ENCODE measurements at places on chromosomes 6 and 20.

- no peak for DNase-seq
Measured at GRCh38 chr6:49462071-49462470, 982 bp downstream of the MMUT start.

- DNase-seq = no peak
Measured at GRCh38 chr20:48995589-48995988, 50.5 kb upstream of the CSE1L start.

DNA sequence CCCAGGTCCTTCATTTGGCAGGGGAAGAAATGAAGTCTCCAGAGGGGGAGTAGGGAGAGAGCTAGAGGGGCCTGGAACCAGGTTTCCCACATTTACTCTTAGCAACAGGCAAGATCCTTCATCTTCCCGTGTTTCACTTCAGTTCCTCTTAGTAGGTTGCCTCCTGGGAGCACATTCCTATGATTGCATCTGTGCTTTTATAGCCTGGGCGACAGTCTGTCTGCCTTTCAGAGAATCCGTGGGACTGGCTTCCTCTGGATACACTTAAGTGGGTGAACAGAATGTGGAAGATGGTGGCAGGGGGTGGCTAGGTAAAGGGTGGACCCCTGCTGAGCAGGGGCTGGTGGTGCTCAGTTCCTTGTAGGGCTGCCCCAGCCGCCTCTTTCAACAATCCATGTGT is 33.4 kb downstream of the STK35 start:
- no peak for DNase-seq

DNA sequence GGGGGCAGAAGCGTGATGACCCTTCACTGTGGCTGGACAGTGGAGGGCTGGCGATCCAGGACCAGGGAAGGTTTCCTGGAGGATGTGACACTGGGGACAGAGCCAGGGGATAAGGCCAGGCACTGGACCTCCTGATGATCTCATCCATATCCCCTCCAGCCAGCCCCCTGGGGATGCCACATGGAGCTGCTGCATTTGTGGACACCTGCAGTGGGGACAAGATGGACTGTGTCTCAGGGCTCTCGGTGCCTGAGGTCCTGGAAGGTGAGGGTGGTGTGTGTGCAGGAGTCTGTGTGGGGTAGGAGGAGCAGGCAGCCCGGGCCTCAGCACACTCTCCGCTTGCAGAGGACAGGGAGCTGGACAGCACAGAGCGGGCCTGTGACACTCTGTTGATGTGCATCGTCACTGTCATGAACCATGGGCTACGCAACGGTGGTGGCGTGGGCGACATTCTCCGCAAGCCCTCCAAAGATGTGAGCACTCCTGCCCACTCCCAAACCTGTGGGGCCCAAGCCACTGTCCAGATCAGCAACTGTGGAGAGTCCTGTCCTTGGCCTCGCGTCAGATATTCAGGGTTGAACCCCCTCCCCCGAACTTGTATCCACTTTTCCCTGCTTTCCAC is 19.9 kb downstream of the UQCC2 start:
- DNase-seq = no peak

DNA sequence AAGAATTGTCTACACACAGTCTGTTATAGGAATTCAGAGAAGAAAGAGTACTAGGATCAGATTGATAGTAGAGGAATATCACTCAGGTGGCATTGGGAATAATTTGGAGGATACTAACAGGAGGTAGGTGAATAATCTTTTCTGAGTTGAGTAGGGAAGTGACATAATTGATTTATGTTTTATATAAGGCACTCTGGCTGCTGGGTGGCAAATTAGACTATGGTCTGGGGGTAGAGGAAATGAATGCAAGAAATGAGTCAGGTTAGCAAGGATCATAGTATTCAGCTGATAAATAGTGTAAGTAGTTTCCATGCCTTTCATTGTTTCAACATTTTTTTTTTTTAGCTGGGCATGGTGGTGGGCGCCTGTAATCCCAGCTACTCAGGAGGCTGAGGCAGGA is 113.3 kb downstream of the CDKAL1 start:
- DNase-seq = no peak

GRCh38 chr6:142550310-142551063 is 248.7 kb downstream of the ADGRG6 start:
- no peak for DNase-seq

- DNase-seq = no peak
Measured at GRCh38 chr6:103872233-103872632, 987.5 kb downstream of the HACE1 start.

GRCh38 chr6:109295109-109295773 is 87.0 kb downstream of the CD164 start:
- no peak for DNase-seq

- DNase-seq = no peak
Measured at GRCh38 chr20:37615340-37616109, 78.3 kb upstream of the CTNNBL1 start.

DNA sequence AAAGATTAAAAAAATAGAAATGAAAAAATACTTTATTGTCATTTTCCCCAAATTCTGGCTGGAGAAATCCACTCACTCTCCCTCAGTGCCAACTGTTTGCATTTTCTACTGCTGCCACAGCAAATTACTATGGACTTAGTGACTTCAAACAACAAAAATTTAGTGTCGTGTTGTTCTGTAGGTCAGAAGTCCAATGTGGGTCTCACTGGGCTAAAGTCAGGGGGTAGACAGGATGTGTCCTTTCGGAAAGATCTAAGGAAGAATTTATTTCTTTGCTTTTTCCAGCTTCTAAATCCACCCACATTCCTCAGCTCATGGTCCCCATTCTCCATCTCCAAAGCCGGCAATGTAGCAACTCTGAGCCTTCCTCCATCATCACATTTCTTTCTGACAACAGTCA is 453.3 kb downstream of the KIF16B start:
- no peak for DNase-seq

- no peak for DNase-seq
Measured at GRCh38 chr20:63327231-63327745, 33.9 kb downstream of the CHRNA4 start.

DNA sequence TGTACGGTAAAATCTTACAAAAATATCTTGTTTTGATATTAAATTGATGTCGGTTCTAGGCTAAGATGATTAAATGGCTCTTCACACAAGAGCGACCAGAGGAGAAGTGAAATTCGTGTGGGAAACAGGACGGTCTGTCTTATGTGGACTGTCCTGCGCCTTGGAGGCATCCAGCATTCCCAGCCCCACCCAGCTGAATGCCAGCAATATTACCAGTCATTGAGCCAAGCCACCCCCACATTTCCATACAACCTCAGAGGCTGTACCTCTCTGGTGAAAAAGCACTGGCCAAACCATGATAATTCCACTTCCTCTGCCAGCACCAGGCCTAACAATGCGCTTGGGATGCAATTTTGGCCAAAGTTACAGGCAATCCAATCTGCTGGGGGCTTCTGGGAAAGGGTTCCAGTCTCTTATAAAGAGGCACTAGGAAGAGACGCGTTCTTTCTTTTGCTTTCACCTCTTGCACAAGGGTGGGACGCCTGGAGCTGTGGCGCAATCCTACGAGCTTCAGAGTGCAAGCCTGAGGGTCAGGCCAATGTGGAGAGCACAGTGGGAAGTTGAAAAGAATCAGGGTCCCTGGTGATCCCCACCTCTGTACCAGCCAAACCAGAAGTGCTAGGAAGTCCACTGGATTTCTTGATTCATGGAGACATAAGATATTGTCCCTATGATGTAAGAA is 213.1 kb downstream of the PREX1 start:
- no peak for DNase-seq

DNA sequence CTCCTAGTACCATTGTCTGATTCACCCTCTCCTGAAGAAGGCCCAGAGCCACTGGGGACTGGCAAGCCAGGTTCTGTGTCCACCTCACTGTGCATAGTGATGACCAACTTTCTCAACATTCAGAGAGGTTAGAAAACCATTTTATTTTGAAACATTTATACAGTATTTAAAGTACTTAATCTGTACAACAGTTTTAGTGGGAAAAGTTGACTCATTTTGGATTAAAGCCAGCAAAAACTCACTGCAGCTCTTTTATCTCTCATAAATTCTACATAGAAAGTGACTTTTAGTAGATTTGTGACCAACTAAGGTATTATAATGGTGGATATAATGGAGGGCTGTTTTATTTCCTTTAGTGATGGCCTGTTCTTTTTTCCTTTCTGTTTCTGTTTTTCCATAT is 9.7 kb downstream of the TULP4 start:
- DNase-seq = no peak

- no peak for DNase-seq
Measured at GRCh38 chr6:160987265-160987664, 4.3 kb upstream of the MAP3K4 start.

DNA sequence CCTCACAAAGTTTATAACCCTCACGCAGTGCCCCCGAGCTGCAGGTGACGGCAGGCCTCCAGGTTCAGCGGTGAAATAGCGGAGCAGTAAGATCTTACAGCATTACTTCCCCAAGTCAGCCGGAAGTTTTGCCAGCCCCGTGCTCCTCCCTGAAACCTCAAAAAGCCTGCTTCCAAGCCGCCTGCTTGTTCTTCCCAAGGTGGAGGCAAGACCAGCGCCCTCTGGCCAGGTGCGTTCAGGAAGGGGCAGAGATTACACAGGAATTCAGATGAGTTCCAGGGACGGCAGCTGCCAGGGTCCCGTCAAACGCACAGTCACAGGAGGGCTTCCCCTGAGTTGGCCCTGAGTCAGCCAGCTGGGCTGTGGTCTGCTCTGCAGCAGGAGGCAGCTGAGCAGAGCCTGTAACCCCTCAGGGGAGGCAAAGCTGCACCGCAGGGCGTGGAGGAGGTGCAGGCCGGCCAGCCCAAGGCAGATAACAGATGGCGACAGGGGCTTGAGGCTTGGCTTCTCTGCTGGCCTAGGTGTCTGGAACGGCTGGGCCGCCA is 124.1 kb upstream of the RPS6KA2 start:
- DNase-seq = no peak

GRCh38 chr20:43820731-43821330 is 93.8 kb upstream of the TOX2 start:
- no peak for DNase-seq

- DNase-seq = no peak
Measured at GRCh38 chr6:50791900-50792508, 26.7 kb upstream of the TFAP2B start.

DNA sequence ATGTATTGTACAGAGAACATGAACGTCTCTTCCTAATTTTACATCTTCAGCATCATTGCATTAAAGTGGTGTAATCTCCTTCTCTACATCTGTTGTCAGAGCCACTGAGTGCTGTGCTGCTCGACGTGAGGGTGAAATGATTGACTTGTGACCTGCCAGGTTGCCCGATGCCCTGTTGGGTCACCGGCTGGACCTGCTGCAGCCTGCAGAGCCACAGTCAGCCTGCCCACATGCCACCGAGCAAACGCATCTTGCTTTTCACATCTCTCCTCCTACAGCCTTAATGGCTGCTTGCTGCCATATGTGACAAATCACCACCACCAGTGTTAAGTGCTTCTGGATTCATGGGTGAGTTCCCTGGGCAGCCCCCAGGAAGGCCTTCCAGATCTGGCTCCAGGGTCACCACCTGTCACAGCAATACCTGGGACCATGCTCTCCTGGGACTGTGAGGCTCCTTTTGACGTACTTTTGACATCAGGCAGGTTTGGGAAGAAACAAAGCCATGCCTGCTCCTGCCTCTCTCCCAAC is 80.3 kb downstream of the ASXL1 start:
- DNase-seq = no peak

GRCh38 chr6:88641178-88641903 is 322.1 kb downstream of the RNGTT start:
- DNase-seq = no peak

DNA sequence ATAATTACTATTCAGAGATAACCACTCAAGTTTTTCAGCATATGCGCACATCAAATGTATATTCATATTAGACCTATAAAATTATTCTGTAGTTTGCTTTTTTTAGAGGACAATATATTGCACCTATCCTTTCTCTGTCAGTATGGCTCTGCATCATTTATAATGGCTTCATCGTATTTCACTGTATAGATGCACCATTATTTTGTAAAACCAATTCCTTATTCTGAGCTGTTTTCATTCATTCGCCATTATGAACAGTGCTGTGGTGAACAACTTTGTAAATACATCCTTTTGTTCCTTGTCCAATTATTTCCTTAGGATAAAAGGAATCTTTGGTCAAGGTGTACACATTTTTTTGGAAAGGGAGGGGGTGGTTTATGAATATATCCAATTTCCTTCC is 29.2 kb upstream of the BCAS4 start:
- DNase-seq = no peak

DNA sequence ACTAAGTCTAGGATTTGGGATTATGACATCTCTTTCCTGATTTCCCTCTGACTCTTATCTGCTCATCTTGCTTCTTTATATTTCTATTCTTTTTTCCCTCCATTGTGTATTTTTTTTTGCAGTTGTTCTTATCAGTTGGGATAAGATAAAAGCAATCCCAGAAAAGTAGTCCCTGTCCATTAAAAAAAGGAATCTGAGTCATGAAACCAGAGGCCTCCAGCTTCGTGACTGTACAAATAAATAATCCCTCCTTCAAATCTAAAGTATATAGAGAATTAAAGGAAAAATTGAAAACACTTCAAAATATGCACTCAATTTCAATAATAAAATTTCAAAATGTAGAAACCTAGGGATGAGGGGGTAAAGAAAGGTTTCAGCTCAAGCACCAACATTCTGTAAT is 317.8 kb upstream of the NT5E start:
- no peak for DNase-seq

DNA sequence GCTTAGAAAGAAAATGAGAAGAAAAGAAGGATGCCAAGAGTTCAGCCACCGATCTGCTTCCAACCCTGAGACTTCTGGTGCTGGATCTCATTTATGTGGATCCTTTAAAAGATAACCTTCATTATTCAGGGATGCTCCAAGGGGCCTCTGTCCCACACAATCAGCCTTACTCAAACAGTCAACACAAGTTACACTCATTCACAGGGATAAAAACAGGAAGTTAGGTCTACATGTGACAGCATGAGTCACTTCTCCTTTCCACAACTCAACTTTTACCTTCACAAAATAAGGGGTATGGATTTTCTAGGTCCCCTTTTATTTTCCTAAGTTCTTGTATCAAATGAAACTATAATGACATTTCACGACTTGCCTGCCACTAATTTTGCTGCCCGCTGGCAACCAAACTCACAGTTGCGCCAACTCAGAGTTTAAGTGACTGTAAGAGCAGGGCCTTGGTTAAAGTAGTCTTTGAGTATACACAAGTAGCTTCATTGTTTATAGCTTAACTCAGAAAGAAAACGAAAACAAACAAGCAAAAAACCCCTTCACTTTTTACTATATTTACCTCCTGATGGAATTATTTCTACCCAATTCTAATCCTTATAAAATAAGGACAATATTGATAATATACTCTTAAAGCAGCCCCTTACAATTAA is 278.8 kb upstream of the RUNX2 start:
- DNase-seq = no peak

GRCh38 chr20:37914672-37915433 is 11.9 kb downstream of the VSTM2L start:
- no peak for DNase-seq

DNA sequence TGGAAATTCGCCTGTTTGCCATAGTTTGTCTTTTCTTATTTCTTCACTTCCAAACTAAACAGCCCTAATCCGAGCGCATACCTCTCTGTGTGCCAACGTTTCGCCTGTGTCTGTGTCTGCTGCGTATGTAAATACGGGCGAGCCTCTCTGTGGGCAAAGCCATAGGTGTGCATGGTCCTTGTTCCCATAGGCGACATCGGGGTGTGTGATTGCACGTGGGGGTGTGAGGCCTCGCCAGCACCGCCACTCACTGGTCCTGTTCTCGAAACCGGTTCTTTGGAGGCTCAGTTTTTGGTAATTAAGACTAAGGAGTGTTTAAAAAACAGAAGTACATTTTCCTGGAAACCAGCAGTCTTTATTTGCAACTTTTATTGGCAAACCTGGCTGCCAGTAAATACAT is 6.0 kb upstream of the FOXC1 start:
- DNase-seq = no peak
